Endothelial cell (in vitro differentiated cells): ENCODE measurements at places on chromosomes 1 and 21.

GRCh38 chr1:37123276-37124115 is 89.2 kb upstream of the GRIK3 start:
- no peak for DNase-seq

- DNase-seq, result no peak
Observed at GRCh38 chr1:65719391-65719790, 73.3 kb upstream of the PDE4B start.

GRCh38 chr1:156492591-156493080 is 7.9 kb downstream of the MEF2D start:
- DNase-seq, result no peak

GRCh38 chr1:155294520-155295182 is 6.6 kb downstream of the PKLR start:
- no peak for DNase-seq

DNA sequence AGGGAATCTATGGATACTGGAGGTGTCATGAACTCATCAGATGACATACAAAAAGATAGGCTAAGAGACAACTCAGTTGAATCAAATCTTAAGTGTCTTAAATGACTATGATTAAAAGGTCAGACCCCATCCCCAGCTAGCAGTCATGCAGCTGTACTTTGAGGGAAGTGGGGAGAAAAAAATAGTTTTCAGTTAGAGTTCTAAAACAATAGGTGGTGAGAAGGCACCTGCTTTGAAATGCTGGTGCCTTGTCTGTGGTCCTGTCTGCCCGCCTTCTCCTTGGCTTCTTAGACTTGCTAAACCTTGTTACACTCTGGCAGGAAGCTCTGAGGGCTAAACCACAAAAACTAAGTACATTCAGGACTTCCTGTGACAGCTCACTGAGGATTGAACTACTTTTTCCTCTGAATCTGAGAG is 15.3 kb downstream of the CD2 start:
- DNase-seq, result no peak

GRCh38 chr1:51926171-51926812 is 47.8 kb upstream of the NRDC start:
- peak; percentile 12 for DNase-seq

DNA sequence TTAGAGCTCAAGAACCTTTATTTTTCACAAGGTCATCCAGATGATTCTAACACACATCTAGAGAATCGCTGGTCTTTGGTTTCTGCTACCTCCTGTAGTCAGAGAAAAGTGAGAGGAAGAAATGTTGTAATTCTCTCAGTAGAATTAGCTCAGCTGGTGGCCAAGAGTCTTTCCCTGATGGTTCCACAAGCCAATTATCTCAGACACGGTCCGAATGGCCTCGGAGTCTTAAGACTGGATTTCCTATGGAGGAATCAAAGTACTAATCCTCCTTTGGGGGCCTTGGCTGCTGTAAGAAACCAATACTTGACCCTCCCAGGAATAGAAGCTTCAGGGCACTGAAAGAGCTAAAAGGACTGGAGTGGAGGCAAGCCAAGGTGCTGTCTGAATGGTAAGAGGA is 1.8 kb downstream of the TMEM81 start:
- DNase-seq, result no peak

GRCh38 chr1:181347495-181348390 is 135.6 kb upstream of the CACNA1E start:
- no peak for DNase-seq

DNA sequence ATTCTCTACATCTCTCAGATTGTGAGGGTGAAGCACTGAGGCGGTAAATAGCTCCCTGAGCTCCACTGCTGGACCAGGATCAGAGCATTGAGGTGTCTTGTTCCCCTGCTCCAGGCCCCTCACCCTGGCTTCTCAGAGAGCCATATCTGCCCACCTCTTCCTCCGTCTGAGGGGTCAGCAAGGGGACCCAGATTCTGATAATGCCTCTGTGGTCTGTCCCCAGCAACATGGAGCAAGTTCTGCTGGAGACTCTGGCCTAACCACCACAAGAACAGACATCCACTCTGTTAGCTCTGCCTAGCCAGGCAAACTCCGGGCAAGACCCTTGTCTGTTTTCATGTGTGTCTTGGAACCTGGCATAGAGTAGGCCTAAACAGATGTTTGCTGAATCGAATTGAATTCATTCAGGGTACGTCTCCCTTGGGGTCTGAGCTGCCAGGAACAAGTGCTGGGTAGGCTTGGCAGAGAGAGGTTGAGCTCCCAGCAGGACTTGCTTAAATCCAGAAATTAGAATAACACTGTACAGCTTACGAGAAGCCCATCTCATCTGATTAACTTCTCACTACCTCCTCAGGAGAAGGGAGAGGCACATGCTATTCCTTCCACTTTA is 2.3 kb downstream of the TRAF5 start:
- DNase-seq, result no peak

- DNase-seq, result no peak
Observed at GRCh38 chr1:185058876-185059275, 13.5 kb downstream of the RNF2 start.

- DNase-seq, result no peak
Observed at GRCh38 chr1:8370905-8371315, 53.0 kb downstream of the SLC45A1 start.

- no peak for DNase-seq
Observed at GRCh38 chr1:16218674-16219071, 6.2 kb upstream of the ARHGEF19 start.

DNA sequence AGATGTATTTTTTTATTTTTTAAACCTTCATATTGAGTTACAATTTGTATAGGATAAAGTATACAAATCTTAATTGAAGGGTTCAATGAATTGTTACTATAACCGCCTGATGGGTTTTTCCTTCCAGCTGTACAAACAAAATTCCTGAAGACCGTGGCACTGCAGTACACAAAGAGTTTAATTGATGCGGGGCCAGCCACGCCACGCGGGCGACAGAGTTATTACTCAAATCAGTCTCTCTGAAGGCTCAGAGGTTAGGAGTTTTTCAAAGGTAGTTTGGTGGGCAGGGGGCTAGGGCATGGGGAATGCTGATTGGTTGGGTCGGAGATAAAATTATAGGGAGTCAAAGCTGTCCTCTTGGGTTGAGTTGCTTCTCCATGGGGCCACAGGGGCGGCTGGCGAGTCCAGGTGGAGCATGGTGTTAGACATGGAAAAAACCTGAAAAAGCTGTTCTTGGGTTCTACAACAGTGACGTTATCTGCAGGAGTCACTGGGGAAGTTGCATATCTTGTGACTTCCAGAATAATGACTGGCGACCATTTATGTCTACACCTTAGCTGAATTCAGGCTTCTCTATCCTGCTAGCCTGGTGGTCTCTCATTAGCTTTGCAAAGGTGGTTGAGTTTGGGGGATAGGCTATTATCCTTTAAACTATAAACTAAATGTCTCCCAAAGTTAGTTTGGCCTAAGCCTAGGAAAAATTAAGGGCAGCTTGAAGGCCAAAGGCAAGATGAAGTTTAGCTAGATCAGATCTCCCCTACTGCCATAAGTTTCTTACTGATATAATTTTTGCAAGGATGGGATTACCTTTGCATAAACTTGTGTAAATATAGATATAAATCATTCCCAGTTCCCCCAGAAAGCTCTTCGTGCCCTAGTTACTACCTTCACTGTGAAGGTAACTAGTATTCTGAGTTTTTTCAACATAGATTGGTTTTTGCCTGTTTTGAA is 13.0 kb upstream of the TMEM9 start:
- no peak for DNase-seq

- DNase-seq, result no peak
Observed at GRCh38 chr1:110538921-110539320, 19.9 kb upstream of the KCNA10 start.

- no peak for DNase-seq
Observed at GRCh38 chr1:26318338-26319064, 743 bp downstream of the CD52 start.

DNA sequence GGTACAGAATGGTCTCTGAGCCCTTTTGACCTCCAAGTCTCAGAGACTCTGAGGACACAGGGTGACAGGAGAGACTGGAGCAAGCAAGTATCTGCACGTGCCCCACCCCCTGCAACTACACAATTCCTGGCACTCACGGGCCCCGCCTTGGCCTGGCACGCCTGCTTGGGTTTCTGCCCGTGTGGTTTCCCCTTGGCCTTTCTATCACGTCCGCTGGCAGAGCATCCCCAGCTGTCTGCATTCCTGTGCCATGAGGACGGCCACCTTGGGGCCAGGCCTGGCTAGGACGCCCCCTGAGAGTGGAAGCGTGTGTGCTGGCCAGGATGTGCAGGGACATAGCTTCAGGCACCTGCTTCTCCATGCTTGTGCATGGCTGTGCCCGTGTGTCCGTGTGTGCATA is 14.3 kb upstream of the EDN2 start:
- DNase-seq, result no peak

GRCh38 chr1:62954758-62955157 is 170.8 kb downstream of the ATG4C start:
- no peak for DNase-seq

DNA sequence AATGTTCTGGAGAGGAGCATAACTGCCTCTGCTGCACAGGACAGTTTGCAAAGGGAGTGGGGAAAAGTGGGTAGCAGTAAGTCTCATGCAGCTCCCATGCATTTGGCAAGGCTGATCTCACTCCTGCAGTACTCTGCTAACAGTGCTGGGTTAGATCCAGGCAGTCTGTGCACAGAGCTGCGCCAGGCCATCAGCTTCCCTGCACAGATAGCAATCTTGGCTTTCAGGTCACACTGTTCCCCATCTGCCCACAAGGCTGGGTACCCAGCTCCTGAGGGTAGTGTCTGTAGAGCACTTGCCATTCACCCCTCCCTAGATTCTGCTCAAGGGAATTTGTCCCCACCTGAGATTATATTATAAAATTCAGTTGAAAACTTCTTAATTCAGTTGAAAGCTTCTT is 72.1 kb downstream of the SH3BGR start:
- DNase-seq, result no peak

- no peak for DNase-seq
Observed at GRCh38 chr1:153541641-153542590, 1.2 kb upstream of the S100A5 start.

GRCh38 chr1:10939654-10940450 is 72.6 kb upstream of the TARDBP start:
- DNase-seq, result no peak

DNA sequence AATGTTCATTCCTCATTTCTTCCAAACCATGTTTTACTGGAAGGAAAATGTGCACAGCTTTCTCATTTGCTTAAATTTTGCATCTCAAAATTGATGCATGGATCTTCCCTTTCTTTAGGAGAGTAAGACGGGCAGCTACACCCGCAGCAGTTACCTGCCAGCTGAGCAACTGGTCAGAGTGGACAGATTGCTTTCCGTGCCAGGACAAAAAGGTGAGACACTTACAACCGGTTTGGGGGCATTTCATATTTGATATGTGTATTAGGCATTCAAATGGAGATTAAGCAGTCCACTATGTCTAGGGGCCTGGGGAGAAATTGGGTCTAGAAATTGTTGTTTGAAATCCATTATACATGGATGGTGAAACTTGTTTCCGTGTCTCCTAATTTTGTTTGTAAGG is 12.9 kb downstream of the C8A start:
- no peak for DNase-seq

- no peak for DNase-seq
Observed at GRCh38 chr21:35350965-35351364, 301.9 kb upstream of the RUNX1 start.

GRCh38 chr1:169949139-169949538 is 55.4 kb upstream of the SCYL3 start:
- DNase-seq, result no peak

- no peak for DNase-seq
Observed at GRCh38 chr1:205827623-205828022, 14.6 kb upstream of the SLC41A1 start.

DNA sequence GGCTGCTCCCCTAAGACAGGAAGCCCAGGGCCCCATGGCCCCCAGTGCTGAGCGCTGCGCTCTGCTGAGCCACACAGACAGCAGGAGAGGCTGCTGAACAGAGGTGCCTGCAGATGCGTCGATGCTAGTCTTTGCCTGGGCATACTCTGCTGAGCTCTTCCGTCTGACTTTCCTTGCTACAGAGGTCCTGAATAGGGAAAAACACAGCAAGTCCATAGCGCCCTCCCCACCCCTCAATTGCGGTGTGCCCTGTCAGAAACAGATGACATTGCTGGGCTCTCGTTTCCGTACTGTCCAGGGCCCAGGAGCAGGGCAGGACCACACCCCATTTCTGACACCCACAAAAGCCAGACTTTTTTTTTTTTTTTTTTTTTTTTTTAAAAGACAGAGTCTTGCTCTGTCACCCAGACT is 252.5 kb downstream of the SDCCAG8 start:
- DNase-seq, result no peak

DNA sequence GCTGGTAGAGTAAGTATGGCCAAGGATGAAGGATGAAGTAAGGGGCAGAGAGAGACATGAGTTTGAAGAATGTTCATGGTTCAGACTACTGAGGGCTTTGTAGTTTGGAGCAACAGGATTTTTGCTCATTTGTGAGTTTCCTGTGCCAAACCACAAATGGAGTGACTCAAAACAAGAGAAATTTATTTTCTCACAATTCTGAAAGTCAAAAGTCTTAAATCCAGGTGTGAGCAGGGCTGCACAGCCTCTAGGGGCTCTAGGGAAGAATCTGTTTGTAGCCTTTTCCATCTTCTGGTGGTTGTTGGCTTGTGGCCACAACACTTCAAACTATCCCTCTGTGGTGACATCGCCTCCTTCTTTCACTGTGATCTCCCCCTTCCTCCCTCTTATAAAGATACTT is 58.9 kb downstream of the RHOU start:
- no peak for DNase-seq

DNA sequence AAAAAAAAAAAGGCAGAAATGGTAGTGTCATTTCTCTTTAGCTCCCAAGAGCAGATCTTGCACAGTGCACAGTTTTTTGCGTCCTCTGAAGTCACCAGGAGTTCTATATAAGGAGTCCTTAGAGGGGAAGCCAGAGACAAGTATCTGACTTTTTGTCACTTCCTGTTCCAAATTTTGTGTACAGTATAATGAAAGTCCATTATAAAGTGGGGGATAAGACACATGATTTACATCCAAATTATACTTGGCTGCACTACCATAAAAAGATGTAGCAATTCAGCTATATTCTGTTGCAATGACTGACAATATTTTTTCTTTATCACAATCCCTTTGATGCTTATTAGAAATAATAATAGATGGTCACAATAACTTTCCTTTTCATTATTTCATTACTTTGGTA is 1276.9 kb upstream of the ADGRL2 start:
- no peak for DNase-seq

DNA sequence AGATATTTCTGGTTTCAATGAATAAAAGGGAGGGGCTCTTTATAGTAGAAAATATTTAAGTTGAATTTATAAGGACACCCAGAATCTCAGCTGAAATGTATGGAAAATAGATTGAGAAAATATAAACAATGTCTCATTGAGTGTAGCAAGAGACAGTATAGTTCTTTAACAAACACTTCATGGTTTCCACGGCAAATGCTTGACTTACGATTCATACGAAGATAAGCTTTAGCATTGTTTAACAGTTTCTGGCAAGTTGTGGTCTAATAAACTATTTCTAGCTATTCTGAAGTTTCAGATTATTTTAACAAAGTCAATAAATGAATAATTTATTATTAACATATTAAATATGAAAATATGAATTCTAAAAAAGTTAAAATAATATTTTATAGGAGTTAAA is 1419.4 kb downstream of the KCNT2 start:
- no peak for DNase-seq

GRCh38 chr1:37360011-37360410 is 114.4 kb upstream of the ZC3H12A start:
- no peak for DNase-seq
